GM23338 (cell line): ENCODE measurements at places on chromosomes 4 and X.

- DNase-seq = no peak
- no peak overlapping the region for H3K27ac ChIP-seq
- no peaks in the 10 kb centered on the region for H3K27me3 ChIP-seq
- peaks cover 3% of the 10 kb centered on the region; the same call in 1 of the 2 replicates for H3K4me1 ChIP-seq
These were observed 27.8 kb downstream of the ELF4 start for GRCh38 chrX:130082244-130083106.

DNA sequence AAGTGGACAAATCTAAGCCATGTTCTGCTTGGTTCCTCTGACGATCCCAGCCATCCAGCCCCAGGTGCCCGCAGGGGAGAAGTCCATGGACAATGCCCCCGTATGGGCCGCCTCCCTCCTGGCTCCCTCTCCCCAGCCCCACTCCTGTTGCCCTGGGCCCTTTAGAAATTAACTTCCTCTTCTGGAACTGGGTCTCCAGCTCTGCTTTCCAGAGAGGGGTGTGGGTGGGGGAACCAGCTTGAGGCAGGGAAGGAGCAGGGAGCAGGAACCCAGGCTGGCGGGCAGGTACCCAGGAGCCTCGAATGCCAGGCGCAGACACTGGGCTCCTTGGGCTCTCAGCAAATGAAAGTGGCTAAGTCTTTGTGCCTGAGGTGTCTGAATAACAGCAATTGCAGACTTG lies 12.7 kb upstream of the ABLIM2 start:
- H3K4me3 ChIP-seq = no peak overlapping the region
- H3K36me3 ChIP-seq = no peaks in the 10 kb centered on the region
- no peaks in the 10 kb centered on the region for H3K27me3 ChIP-seq
- no peaks in the 10 kb centered on the region for H3K4me1 ChIP-seq

DNA sequence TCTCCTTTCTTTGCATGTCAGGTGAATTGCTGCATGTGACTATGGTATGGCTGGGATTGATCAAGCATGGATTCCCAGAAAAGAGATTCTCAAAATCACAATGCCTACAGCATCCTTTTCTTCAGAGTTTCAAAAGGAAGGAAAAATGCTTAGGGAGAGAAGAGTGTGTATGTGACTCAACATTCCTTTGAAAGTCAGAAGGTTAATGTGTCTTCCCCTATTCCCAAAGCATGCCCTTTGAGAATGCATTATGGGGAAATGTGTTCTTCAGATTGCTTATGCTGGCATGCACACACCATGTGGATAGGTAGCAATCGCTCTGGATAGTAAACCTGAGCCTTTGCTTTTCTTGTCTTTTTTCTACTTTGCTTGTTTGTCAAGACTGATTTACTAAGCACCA lies 78.5 kb downstream of the ELOVL6 start:
- H3K4me1 ChIP-seq = peaks cover 9% of the 10 kb centered on the region
- no peaks in the 10 kb centered on the region for H3K27me3 ChIP-seq
- no peak overlapping the region for H3K4me3 ChIP-seq
- H3K27ac ChIP-seq = peak overlapping the region; percentile 24; the same call in 1 of the 2 replicates

DNA sequence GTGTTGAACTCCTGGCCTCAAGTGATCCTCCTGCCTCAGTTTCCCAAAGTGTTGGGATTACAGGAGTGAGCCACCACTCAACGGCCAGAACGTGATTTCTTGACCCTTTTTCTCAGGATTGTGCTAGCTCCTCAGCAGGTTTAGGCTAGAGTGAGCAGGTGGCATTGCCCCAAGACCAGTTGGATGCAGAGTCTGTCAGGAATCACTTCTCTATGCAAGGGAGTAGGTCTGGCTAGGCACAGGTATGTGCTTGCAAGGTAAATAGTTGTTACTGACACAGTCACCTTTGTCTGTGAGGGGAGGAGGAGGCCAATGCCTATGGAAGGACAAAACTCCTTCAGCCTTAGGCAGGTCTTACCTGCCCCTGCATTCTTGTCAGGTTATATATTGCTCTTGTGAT lies 24.2 kb downstream of the SLC25A5 start:
- DNase-seq = no peak
- H3K4me3 ChIP-seq = no peak overlapping the region
- no peak overlapping the region for H3K27ac ChIP-seq
- H3K4me1 ChIP-seq = no peaks in the 10 kb centered on the region

DNA sequence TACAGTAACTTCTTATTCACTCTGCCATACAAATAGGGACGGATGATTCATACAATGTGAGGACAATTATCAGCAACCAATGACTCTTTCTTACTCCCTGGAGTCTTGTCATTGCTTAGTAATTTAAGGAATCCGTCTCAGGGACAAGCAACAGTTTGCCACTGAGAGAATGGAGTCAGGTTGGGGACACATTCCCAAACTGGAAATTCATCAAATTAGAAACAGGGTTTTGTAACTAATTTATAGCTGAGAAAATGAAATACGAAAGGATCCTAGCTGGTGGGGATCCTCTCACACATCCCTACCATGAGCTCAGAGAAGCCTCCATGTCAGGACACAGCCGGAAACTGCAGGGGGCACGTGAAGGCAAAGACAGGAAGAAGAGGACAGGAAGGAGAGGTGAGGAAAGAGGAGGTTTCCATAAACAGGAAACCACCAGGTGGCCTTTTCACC lies 50.4 kb upstream of the KDR start:
- H3K4me1 ChIP-seq = peaks cover 7% of the 10 kb centered on the region; the same call in 1 of the 2 replicates
- no peak overlapping the region for H3K4me3 ChIP-seq
- H3K27ac ChIP-seq = peak overlapping the region; percentile 64; the same call in 1 of the 2 replicates
- H3K36me3 ChIP-seq = no peaks in the 10 kb centered on the region
- peak; percentile 43 for DNase-seq

- H3K27me3 ChIP-seq = no peaks in the 10 kb centered on the region
- H3K4me1 ChIP-seq = peaks cover 13% of the 10 kb centered on the region
- no peak overlapping the region for H3K4me3 ChIP-seq
- peak; percentile 17 for DNase-seq
- peaks cover 48% of the 10 kb centered on the region for H3K36me3 ChIP-seq
- no peak overlapping the region for H3K27ac ChIP-seq
These were observed 6.8 kb downstream of the HNRNPDL start for GRCh38 chr4:82423245-82424054.
